ENCODE measurements at places on chromosomes 3 and 15. TPM values are rescaled to one million over a fixed set of nuclear protein-coding genes. Genes with fewer than 3 reads are reported as not detected.

NBEAL2 gene
- polyA plus RNA-seq = 32.4 TPM

LTK gene
- 0.64 TPM for polyA plus RNA-seq

TIMP4 gene
- 7.1 TPM for polyA plus RNA-seq

SLC22A13 gene
- polyA plus RNA-seq = 0.12 TPM

CCNB2 gene
- polyA plus RNA-seq = 48.9 TPM

ZNF860 gene
- polyA plus RNA-seq = 1.7 TPM

EPHA3 gene
- polyA plus RNA-seq = 5.2 TPM
